Tibial nerve (tissue), 4 donors: ENCODE measurements at places on chromosomes 6 and 20. TPM values are rescaled to one million over a fixed set of nuclear protein-coding genes. Genes with fewer than 3 reads are reported as not detected.

The SLC17A3 gene
- total RNA-seq = not detected

DNA sequence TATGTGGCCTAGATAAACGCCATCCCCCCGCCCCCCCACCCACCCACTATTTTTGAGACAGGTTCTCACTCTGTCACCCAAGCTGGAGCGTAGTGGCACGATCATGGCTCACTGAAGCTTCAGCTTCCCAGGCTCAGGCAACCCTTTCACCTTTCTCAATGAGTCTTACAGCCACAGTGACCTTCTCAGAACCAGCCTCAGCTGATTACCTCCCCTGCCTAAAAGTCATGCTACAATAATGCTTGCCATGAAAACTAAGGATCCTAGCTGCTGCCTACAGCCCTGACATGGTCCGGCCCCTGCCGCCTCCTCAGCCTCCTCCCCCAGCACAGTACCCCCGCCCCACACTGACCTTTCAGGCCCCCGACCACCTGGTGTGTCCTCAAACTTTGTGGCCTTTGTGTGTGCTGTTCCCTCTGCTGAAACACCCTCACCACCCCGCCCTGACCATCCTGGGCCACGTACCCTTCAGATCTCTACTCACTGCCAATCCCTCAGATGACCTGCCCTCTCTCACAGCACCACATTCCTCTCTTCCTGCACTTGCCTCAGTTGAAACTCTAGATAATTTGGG, 31.3 kb downstream of the PNPLA1 start:
- no peak for DNase-seq

DNA sequence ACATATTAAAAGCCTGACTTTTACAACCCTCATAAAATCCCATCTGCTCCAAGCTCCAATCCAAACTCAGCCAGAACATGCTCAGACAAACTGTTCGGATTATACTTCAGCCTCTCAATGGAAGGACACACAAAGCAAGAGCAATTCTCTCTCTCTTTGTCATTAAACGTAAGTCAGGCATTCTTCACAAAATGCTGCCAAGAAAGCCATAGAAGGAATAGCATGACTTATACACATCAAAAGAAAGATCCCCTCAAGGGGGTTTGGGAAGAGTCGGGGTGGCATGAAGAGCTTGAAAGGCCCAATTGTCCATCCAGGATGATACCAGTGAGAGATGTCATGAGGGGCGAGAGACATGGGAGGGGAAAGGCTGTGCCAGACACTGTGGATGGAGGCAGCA, 268.9 kb downstream of the PREX1 start:
- DNase-seq = no peak

The PHACTR3 gene
- total RNA-seq = 15.9 TPM
